ENCODE measurements at places on chromosomes 3 and 15. TPM values are rescaled to one million over a fixed set of nuclear protein-coding genes. Genes with fewer than 3 reads are reported as not detected.

MYZAP gene
- polyA plus RNA-seq, result 2.5 TPM

PLA2G4D gene
- polyA plus RNA-seq, result 0.17 TPM

COL6A6 gene
- 121 TPM for polyA plus RNA-seq

CLDN16 gene
- polyA plus RNA-seq, result 0.07 TPM

IGDCC3 gene
- polyA plus RNA-seq, result 2.9 TPM

UQCRC1 gene
- polyA plus RNA-seq, result not detected

TNFAIP8L3 gene
- polyA plus RNA-seq, result 2.3 TPM

B3GALNT1 gene
- polyA plus RNA-seq, result 22.9 TPM

RTP1 gene
- 0.46 TPM for polyA plus RNA-seq

NME9 gene
- polyA plus RNA-seq, result not detected

CNTN6 gene
- 1.1 TPM for polyA plus RNA-seq

- no peak for DNase-seq
Measured at GRCh38 chr15:39747326-39747725, 35.3 kb downstream of the FSIP1 start.

GRCh38 chr3:182465301-182466185 is 327.8 kb upstream of the ATP11B start:
- DNase-seq, result no peak

- no peak for DNase-seq
Measured at GRCh38 chr3:178856804-178857203, 214.8 kb downstream of the ZMAT3 start.

GRCh38 chr3:25297667-25298585 is 130.1 kb upstream of the RARB start:
- peak; percentile 18 for DNase-seq

DNA sequence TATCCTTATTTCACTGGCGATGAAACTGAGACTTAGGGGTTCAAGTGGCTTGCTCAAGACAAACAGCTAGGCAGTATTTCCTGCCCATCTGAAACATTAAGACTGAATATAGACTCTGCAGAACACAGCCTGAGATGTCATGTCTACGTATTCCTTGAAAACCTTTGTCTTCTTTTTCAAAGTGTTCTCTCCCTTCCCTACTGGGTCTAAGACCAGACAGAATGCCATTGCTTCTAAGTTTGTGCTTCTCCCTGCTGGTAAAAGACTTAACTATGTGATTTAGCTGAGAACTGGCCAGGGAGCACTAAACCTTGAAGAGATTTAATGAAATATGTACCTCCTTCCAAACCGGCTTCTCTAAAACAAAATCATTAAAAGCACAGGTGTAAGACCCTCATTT is 9.9 kb downstream of the BCL6 start:
- no peak for DNase-seq

DNA sequence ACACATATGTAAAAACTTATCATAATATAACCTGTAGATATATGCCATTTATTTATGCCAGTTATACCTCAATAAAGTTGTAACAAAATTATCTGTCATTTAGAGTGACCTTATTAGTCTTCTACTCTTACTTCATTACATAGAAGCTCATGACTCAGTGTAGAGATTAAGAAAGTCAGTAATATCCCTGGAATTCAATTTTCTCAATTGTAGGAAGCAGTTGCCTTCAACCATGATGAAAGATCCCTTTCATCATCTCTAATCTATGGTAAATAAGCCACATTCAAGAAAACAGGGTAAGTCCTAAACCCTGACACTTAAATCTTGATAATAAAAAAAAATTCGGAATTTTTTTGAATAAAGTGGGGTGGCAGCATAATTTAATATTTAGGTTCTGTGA is 216.5 kb upstream of the PEX5L start:
- no peak for DNase-seq

- no peak for DNase-seq
Measured at GRCh38 chr15:94383041-94383440, 151.7 kb downstream of the MCTP2 start.

GRCh38 chr3:129313665-129314385 is 35.2 kb downstream of the HMCES start:
- DNase-seq, result no peak

DNA sequence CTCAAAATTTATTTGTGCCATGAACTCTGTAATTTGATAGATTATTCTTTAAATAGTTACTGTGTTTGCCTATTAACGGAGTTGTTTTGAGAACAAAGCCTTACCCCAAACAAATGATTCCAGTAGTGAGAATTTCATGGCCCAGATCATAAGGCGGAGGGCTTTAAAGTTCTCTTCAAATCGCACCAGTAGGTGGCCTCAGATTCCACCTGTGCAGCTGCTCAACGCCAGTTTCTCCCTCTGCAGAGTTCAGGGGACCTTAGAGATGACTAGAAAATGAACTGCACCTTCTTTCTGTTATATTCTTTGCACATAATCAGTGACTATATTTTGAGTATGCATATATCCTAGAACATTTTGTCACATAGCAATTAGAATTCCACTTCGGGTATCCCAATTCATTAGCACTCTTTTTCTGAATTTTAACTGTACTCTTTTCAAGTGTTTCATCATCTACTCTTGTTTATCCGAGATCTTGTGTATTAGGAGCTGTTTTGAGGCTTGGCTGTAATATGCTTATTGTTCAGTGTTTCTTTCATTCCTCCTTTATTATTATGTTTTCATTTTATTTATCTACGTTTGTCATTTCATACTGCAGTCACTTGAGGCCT is 232.6 kb upstream of the CHRM5 start:
- DNase-seq, result no peak

DNA sequence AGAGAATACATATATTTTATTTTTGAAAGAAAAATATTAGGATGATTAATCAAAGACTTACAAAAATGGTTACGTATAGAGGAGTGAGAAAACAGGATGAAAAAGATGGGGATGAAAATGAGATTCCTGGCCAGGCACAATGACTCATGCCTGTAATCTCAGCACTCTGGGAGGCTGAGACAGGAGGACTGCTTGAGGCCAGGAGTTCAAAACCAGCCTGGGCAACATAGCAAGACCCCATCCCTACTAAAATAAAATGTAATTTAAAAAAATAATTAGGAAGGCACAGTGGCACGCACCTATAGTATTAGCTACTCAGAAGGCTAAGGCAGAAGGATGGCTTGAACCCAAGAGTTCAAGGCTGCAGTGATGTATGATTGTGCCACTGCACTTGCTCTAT is 11.9 kb downstream of the MYO9A start:
- no peak for DNase-seq

- no peak for DNase-seq
Measured at GRCh38 chr15:91050128-91050455, 27.7 kb upstream of the VPS33B start.

- DNase-seq, result no peak
Measured at GRCh38 chr15:34773013-34773412, 18.2 kb upstream of the GJD2 start.

GRCh38 chr15:25527118-25527517 is 88.3 kb upstream of the UBE3A start:
- DNase-seq, result no peak

- no peak for DNase-seq
Measured at GRCh38 chr15:66080717-66081398, 172.7 kb downstream of the MEGF11 start.

GRCh38 chr3:175103298-175103697 is 244.2 kb downstream of the NAALADL2 start:
- DNase-seq, result no peak

DNA sequence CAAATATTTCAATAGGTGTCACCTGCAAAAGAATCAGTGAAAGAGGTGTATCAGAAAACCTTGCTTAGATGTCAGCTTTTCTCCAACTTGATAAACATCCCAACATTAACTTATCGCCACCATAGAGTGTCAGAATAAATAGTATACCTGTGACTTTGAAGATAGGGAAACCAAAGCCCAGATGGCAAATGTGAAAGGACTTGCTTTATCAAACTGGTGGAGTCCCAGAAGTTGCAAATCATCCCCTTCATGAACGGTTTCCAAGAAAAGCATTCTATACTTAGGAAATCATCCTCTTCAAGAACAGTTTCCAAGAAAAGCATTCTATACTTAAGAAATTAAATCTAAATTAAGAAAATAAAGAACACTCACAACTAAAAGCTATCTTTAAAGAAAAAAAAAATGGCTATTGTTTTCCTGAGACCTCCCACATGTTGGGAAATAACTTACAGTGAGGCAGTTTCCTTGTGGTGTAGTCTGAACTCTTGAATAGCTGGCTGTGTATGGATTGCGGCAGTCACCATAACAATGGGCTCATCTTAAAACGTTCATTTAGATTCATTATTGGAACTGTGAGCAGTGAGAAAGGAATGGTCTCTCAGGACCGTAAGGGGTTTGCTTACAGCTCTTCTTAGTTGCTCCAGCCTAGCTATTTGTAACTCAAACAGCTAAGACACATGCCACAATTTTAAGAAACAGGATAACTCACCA is 56.5 kb downstream of the GHSR start:
- DNase-seq, result no peak

DNA sequence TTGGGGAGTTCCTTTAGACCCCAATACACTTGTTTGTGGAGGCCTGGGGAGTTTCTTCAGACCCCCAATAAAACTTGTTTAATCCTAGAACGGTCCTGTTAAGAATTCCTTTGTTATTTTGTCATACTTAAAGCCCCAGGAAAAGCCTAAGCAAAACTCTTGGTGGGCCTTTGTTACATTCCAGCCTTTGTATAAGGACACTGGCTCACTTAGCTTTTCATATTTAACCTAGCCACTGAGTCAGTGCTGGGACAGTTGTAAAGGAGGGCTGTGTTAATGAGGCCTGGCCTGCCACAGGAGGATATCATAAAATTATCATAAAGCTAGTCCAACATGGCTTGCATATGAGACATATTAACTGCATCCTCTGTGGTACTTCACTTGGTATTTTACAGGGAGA is 760.1 kb downstream of the ZNF385D start:
- DNase-seq, result no peak

DNA sequence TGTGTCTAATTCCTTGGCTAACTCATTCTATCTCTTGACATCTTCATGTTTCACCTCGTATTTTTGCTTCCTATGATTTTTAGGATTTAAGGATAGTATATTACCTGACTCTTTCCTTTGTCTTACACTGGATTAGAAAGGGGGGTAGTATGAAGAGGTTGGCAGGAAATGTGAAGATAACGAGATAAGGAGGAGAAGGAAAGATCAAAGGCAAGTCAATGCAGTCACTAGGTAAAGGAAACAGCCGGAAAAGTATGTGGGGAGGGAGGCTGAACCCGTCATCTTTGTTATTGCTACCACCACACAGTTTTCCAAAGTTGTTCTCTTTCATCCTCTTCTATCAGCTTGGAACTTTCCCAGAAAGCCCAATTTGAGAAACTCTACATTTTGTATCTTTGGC is 90.6 kb downstream of the SLC9A9 start:
- no peak for DNase-seq

DNA sequence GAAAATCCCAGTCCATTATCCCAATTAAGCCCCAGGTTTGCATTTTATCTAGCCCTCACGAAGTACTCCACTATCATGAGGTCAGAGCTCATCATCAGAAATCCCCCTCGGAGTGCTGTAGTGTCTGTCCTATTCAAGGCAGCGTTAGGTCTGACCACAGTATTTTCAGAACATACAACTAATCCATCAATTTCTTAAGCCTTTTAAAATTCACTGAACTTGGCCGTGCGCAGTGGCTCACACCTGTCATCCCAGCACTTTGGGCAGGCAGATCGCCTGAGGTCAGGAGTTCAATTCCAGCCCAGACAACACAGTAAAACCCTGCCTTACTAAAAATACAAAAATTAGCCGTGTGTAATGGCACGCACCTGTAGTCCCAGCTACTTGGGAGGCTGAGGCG is 11.9 kb downstream of the VGLL4 start:
- no peak for DNase-seq

DNA sequence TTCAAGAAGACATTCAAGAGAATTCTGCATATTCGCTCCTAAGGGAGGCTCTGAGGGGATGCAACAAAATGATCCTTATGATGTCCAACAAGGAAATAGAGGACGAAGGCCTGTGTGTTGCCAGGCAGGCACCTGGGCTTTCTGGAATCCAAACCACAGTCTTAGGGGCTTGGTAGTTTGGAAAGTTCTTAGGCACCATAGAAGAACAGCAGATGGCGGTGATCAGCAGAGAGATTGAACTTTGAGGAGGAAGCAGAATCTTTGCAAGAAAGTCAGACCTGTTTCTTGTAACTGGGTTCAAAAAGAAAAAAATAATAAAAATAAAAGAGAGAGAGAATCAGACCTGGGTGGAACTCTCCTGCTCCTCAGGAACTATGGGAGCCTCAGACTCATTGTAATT is 11.7 kb upstream of the ATG7 start:
- DNase-seq, result no peak

DNA sequence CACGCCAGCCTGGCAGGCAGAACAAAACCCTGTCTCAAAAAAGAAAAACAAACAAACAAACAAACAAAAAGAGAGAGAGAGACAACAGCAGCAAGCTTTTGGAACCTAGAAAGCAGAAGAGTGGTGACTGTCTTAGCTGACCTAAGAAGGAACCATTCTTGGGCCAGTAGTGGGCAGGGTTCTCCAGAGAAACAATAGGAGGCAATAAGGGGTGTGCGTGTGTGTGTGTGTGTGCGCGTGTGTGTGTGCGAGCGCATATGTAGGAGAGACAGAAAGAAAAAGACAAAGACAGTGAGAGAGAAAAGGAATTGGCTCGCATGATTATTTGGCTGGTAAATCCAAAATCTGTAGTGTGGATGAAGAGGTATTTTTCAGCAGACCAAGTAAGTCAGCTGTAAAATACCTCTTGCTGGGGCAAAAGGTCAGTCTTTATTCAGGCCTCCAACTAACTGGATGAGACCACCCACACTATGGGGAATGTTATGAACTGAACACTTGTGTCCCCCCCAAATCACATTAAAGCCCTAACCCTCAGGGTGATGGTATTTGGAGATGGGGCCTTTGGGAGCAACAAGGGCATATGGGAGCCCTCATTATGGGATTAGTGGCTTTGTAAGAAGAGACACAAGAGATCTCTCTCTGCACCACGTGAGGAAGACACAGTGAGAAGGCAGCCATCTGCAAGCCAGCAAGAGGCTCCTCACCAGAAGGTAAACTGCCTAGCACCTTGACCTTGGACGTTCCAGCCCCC is 15.1 kb upstream of the BLM start:
- DNase-seq, result no peak

DNA sequence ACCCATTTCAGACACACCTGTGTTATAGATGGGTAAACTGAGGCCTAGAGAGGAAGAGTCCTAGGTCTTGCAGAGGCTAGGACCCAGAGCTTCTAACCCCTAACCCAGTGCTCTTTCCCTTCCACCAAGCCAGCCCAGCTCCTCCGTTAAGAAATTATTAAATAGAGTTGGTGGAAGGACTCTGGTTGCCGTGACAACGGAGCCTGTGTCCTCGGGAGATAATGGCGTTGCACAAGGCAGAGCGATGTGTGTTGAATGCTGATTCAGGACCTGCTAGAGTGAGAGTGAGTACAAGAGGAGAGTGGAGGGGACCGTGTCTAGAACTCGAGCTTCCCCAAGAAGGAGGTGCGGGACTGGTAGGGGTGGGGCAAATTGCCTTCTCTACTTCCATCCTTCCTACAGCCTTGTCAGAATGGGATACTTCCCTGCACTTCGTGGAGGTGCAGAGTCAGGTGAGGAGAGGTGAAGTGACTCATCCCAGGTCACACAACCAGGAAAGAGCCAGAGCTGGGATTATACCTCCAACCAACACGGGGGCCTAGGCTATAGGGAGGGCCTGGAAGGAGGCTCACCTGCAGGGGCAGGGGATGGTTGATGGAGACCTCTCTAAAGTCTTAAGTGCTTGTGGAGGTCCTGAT is 8.6 kb downstream of the SLC6A1 start:
- no peak for DNase-seq

- peak; percentile 65 for DNase-seq
Measured at GRCh38 chr15:73926219-73927002, at the start of gene LOXL1. Gene LOXL1, plus strand, starts transcription at chr15:73926462. Its CDS starts 322 bp downstream, at chr15:73926784.

- DNase-seq, result no peak
Measured at GRCh38 chr15:90729261-90729660, 12.1 kb downstream of the BLM start.

- no peak for DNase-seq
Measured at GRCh38 chr15:99788156-99788555, 54.9 kb upstream of the LYSMD4 start.
